ENCODE measurements at places on chromosomes 11 and 22.

- DNase-seq: peak; percentile 77
Measured at GRCh38 chr11:47768101-47768612, 1.0 kb upstream of the FNBP4 start.

GRCh38 chr11:22859756-22860155 lies 518 bp downstream of the CCDC179 start:
- no peak for DNase-seq

DNA sequence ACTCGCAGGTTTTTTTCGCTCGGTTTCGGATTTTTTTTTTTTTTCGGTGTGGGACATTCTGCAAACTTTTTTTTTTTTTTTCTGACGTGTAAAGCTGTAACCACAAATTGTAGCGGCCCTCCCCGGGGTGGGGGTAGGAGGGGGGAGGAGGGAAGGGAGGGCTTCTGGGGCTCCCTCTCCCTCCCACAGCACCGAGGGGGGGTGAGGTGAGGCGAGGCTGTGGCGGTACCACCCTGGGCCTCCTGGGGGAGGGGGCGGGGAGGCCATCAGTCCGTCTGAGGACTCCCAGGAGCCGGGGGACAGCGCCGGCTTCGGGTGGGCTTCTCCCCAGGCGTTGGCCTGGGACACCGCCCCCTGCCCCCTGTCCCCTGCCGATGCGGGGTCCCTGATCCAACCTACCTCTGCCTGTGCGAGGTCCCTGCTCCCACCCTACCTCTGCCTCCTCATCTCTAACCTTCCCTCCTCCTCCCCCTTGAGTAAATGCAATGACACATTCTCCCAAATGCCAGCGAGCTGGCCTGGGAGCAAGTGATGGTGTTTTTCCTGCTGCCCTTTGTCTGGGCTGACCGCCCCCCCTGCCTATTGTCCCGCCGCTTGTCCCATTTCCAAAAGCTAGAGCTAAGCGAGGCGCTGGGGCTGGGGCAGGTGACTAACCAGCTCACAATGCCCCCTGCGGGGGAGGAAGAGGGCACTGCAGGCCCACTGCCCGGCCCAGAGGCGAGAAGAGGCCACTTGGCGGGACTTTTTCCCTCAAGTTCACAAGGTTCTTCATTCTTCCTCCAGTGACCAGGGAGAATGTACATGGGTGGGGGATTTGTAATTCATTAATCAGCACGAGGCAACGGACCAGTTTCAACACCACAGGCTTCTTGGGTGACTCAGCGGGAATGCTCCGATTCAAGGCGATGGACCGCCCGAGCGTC lies 511 bp upstream of the CLCF1 start:
- peak; percentile 85 for DNase-seq

GRCh38 chr11:36350137-36350513 lies 54.0 kb downstream of the PRR5L start:
- no peak for DNase-seq

- DNase-seq: no peak
Measured at GRCh38 chr22:16717699-16718558, 107.3 kb downstream of the XKR3 start.

GRCh38 chr11:46914363-46914762 lies 4.0 kb downstream of the LRP4 start:
- no peak for DNase-seq

DNA sequence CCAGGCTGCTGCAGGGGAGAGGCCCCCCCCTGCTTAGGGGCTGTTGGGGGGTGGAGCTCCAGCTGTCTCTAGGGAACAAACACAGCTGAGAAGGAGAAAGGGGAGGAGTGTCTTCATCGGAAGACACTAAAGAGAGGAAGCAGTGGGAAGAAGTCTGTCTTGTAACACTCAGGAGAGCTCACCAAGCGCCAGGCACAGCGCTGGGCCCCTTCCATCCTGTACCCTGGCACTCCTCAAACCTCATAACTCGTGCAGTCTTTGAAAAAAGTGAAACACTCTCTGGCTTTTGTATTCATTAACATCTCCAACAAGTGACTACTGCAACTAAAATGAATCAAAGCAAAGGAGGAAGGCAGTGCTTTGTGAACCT lies 67.4 kb upstream of the PRDM11 start:
- DNase-seq: peak; percentile 74

DNA sequence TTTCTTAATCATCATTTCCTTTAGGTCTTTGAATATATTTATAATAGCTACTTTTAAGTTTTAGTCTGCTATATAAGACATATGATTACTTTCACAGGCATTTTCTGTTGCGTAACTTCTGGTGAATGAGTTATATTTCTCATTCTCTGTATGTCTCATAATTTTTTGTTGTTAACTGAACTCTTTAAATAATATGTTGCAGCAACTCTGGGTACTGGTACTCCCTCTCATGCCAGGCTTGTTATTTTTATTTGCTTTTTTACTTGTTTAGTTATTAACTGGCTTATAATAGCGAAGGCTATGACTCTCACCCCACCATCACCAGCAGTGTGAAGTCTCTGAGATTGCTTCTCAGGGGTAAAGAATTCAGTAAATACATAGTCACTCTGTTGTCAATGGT lies 524.2 kb upstream of the CHORDC1 start:
- no peak for DNase-seq

- DNase-seq: no peak
Measured at GRCh38 chr11:100739666-100740065, 52.6 kb downstream of the ARHGAP42 start.

DNA sequence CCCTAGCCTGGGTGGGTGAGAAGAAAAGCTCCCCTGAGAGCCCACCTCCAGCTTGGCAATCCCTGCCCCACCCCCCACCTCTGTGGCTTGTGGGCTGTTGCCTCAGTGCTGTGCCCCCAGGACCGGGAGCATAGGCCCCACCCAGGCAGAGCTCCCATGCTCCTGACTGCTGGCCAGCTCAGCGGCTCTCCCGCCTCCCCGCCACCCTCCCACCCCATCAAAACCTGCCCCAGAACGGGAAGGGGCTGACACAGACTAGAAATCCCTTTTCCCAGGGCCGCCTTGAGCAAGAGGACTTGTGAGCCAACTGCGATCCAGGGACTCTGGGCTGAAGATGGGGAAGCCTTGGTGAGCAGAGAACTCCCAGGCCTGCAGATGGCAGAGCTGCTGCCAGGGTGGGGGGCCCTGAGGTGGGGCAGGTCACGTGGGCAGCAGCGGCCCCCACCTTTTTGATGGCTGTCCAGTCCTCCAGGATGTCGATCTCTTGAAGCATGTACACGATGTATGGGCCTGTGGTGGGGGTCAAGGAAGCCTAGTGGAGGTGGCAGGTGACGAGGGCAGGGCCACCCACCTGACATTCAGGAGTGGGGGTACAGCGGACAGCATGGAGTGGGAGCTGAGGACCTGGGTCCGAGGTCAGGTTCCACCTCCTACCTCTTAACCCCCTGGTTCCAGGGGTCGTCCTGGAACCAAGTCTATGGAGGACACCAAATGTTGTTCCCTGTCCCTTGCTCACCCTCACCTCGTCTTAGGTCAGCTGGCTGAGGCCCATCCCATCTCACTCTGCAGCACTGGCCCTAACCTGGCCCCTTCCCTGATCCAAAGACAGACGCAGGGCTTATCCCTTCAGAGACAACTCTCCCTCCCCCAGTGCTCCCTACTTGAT lies 2.3 kb upstream of the RIN1 start:
- no peak for DNase-seq

GRCh38 chr11:19430346-19430745 lies 189.6 kb upstream of the E2F8 start:
- no peak for DNase-seq

- no peak for DNase-seq
Measured at GRCh38 chr11:120135838-120136237, 2.1 kb downstream of the TRIM29 start.

- DNase-seq: no peak
Measured at GRCh38 chr11:27075192-27075591, 34.6 kb downstream of the BBOX1 start.

DNA sequence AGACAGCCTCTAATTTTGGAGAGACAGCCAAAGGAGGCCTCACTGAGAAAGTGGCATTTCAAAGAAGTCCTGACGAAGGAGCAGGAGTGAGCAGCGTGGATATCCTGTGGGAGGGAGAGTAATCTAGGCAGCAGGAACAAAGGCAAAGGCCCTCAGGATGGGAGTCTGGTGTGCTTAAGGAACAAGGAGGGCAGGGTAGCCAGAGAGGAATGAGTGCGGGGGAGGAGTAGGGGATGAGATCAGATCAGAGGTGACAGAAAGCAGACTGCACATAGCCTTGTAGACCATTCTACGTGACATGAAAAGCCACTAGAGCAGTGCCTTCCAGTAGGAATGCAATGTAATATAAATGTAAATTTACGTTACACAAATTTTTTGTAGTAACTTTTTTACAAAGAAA lies 5.6 kb downstream of the SLC36A4 start:
- DNase-seq: no peak

DNA sequence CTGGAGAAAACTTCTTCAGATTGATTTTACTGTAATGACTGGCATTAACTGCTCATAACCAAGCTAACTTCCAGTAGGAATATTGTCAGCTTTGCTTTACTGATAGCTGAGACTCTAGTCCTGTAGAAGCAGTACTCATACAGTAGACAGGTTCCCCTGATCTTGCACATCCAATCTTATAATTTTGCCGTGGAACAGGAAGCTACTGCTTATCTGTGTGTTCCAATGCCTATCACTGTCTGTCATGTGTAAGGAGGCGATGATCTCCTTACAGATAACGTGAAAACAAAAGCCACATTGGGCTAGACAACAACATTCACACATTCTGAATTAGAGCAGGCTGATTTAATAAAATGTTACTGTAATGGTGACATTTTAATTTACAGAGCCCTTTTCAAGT lies 13.2 kb downstream of the HSD17B12 start:
- DNase-seq: no peak

DNA sequence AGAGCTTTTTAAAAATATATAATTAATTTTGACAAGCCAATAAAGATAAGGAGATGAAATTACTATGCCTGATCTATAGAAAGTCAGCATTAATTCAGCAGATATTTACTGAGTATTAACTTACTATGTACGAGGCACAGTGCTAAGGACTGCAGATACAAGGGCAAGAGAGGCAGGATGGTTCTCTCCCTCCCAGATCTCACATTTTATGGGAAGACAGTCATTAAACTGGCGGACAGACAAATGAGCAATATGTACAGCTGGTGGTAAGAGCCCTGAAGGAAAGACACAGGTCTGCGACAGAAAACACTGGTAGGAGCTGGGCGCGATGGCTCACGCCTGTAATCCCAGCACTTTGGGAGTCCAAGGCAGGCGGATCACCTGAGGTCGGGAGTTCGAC lies 36.8 kb downstream of the MCHR1 start:
- DNase-seq: no peak

DNA sequence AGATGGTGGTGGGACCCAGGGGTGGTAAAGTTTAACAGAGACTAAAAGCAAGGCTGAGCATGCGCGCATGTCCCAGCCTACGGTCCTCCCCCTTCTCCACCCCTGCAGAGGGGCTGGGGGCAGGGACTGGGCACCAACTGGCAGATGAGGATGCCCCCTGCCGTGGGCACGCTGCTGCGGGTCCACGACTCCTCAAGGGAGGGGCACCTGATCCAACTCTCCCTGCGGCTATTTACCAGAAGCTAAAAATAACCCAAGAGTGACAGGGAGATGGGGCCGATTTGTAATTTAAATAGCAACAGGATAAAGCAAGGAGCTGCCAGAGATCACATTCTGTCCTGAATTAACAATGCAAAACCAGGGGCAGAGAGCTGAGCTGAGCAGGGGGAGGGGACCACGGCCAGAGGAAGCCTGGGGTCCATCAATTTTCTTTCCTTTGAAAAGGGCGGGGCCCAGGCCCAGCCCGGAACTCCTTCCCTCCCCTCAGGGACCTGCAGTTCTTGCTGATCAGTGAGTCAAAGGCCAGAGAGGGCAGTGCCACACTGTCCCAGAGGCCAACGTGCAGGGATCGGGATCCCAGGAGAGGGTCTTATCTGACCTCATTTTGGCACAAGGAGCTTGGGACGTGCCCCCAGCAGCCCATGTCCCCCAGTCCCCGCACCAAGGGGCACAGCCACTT lies 8.1 kb upstream of the DGKZ start:
- no peak for DNase-seq

GRCh38 chr22:48517039-48518030 lies 1310.3 kb downstream of the BRD1 start:
- DNase-seq: no peak

GRCh38 chr22:42331014-42331413 lies 60.6 kb upstream of the TCF20 start:
- no peak for DNase-seq

DNA sequence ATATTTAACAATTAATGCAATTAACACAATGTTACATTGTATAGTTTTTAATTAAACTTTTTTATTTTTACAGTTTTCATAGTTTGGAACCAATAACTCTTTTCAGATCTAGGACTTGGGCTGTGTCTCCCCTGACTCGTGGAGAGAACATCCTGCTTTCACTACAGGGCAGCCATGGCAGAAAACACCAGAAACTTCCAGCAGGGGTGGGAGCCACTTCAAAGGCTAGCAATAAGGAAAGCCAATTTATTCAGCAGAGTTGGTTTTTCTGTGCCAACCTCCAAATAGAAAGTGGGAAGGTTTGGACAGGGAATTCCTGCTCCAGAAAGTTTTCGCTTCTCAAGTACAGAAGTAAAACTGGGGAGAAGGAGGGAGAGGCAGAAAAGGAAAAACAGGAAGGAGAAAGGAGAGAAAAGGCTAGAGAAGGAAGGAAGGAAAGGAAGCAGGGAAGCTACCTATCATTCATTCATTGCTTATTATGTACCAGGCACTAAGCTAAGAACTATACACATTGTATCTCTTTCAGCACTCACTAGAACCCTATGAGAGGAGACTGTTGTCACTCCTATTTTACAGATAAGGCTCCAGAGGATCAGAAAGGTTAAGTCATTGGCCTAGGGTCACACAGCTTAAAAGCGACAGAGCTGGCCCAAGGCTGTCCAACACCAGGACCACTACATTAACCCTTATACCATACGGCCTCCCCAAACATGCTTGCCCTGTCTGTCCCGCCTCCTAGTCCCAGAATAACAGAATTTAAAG lies 54.8 kb upstream of the CREB3L1 start:
- no peak for DNase-seq

- DNase-seq: no peak
Measured at GRCh38 chr11:27619763-27620335, 80.4 kb downstream of the BDNF start.

DNA sequence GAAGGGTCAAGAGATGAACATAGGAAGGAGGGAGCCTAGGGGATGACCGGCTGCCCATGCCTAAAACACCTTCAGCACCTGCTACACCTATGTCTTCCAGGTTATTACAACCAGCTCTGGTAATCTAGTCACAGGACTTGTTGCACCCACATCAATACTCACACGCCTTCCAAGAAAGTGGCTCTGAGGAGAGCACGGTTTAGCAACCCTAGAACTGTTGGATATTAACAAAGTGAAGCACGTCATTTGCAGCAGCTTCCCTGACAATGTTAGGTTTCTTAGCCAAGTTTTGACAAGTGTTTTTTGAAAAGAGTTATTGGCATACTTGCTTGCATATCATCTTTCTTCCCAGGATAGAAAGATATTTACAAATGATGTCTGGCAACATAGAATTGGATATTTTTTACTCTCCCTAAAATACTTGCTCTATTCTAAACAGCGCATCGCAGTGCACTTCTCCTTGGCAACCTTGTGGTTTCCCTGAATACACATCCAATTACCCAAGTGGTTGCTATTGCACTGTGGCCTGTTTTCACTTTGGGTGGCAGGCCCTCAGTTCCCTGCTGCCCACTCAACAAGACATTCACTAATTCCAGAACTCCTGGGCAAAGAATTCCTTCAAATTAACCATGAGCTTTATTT lies 94.3 kb upstream of the ARHGAP42 start:
- no peak for DNase-seq

Data from inflammatory macrophage (primary cell).